ENCODE measurements at places on chromosomes 2 and 18.

- no peak for DNase-seq
Measured at GRCh38 chr2:230068016-230068650, 591 bp downstream of the SLC16A14 start.

GRCh38 chr2:241223211-241224017 lies 34.9 kb downstream of the ANO7 start:
- no peak for DNase-seq

- DNase-seq, result no peak
Measured at GRCh38 chr2:85930129-85931124, 41.6 kb upstream of the ST3GAL5 start.

- DNase-seq, result no peak
Measured at GRCh38 chr2:121008975-121009374, 273.3 kb downstream of the GLI2 start.

DNA sequence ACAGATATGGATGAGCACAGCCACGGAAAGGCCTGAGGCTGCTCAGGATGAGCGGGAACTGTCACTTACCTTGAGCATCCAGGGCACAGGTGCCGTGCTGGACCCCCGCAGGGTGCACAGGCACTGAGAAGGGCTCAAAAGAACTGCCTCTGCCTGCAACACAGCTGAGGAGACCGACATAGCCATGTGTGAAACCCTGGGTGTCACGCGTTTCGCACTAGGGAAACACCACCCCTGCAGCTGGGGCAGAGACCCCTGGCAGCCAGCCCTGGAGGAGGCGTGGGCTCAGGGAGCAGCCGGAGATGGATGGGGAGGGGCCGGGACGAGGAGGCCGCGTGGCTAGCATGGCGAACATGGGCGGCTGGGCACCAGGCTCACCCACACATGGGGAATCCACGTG lies 228.9 kb downstream of the EIPR1 start:
- DNase-seq, result no peak

DNA sequence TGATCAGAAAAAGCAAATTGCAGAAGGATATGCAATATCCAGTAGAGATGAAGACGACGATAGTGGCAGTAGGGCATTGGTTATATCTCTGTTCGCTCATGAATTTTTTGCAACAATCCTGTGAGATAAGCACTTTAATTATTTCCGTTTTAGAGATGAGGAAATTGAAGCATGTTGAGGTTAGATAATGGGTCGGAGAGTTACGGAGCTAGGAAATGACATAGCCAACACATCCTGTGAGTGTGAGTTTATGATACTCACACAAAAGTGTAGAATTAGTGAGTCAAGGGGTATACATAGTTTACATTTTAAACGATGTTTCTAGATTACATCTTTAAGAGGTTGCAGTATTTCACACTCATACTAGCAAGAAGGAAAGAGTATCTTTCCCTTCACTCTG lies 123.1 kb upstream of the ARL4C start:
- DNase-seq, result no peak

- no peak for DNase-seq
Measured at GRCh38 chr2:158647436-158648231, 147.5 kb upstream of the DAPL1 start.

DNA sequence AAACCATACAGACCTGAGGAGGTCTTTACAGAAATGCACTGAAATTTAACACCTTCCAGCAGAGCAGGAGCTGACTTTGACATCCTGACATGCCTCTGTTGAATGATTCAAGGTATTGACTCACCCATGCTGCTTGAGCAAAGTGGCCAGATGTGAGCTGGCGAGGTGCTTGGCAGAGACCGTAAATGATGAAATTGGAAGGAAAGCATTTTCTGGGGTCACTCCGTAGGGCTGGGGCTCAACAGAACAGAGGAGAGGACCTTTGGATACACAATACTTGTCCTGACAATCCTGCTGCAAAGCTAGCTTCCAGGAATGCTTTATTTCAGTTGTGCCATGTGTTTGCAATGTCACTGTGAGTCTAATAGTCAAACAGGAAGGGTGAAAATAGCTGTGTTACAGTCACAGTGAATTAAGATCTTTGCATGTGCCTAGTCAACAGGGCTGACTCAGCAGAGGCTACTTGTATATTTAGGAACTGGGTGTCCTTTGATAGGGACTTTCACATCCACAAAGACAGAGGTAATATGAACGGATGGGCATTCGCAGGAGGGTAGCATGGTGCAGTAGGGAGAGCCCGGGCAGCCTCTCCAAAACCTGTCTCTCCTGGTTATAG lies 31.6 kb upstream of the NCK2 start:
- DNase-seq, result no peak
